ENCODE measurements at places on chromosomes 1 and 21. TPM values are rescaled to one million over a fixed set of nuclear protein-coding genes. Genes with fewer than 3 reads are reported as not detected.

The FCRL1 gene
- 1.5 TPM for total RNA-seq

The OR6K3 gene
- total RNA-seq, result not detected

The NEK2 gene
- total RNA-seq, result 2.0 TPM

The PRDX6 gene
- total RNA-seq, result 788 TPM

The FCAMR gene
- total RNA-seq, result 1.0 TPM

The FAM163A gene
- 0.15 TPM for total RNA-seq

The DPT gene
- total RNA-seq, result 11.1 TPM

The TADA1 gene
- total RNA-seq, result 11.6 TPM

The GPR52 gene
- 2.6 TPM for total RNA-seq

The FAM177B gene
- total RNA-seq, result 19.1 TPM

The TLCD4 gene
- total RNA-seq, result 64.4 TPM

The CR1L gene
- 0.34 TPM for total RNA-seq

The AMY2A gene
- not detected for total RNA-seq

The CLCNKA gene
- 0.73 TPM for total RNA-seq

The KIAA1614 gene
- 0.67 TPM for total RNA-seq

The POMGNT1 gene
- total RNA-seq, result 31.9 TPM

The HSPA6 gene
- total RNA-seq, result 0.64 TPM

The NPHS2 gene
- total RNA-seq, result not detected

The LCA5L gene
- total RNA-seq, result 1.0 TPM

The ANKRD35 gene
- 0.53 TPM for total RNA-seq

The TNNT2 gene
- total RNA-seq, result 0.31 TPM

The LMX1A gene
- total RNA-seq, result 0.64 TPM

The FCN3 gene
- total RNA-seq, result 0.76 TPM

The SV2A gene
- total RNA-seq, result 1.1 TPM

The AMPD1 gene
- 0.82 TPM for total RNA-seq

The LRRC53 gene
- total RNA-seq, result not detected

The PTAFR gene
- total RNA-seq, result 2.4 TPM

The OLFML3 gene
- total RNA-seq, result 4.1 TPM

The ZNF648 gene
- not detected for total RNA-seq

The SLC26A9 gene
- not detected for total RNA-seq

The GUCA2B gene
- 414 TPM for total RNA-seq

The THEM4 gene
- 7.3 TPM for total RNA-seq

The ERO1B gene
- 2.2 TPM for total RNA-seq

The GRIK1 gene
- total RNA-seq, result 0.09 TPM

The IL19 gene
- not detected for total RNA-seq

The SUSD4 gene
- 0.15 TPM for total RNA-seq

The TBX19 gene
- total RNA-seq, result 1.3 TPM

The NTMT2 gene
- not detected for total RNA-seq

The SMPDL3B gene
- total RNA-seq, result 62.4 TPM

The TCHH gene
- 0.06 TPM for total RNA-seq

The JAM2 gene
- 3.5 TPM for total RNA-seq

The C1orf141 gene
- total RNA-seq, result not detected

The GPA33 gene
- 584 TPM for total RNA-seq

The PALMD gene
- total RNA-seq, result 2.7 TPM

The PTGER3 gene
- 0.49 TPM for total RNA-seq

The UBL4B gene
- total RNA-seq, result not detected

The ZNF695 gene
- 1.1 TPM for total RNA-seq

The C1orf115 gene
- total RNA-seq, result 91.6 TPM

The CD247 gene
- 5.2 TPM for total RNA-seq

The OR2T6 gene
- not detected for total RNA-seq

The SEMA6C gene
- 2.7 TPM for total RNA-seq

The AKNAD1 gene
- not detected for total RNA-seq

The KRTAP19-3 gene
- not detected for total RNA-seq

The CITED4 gene
- 4.1 TPM for total RNA-seq

The WNT4 gene
- total RNA-seq, result 2.5 TPM
